ENCODE measurements at places on chromosomes 3 and 15.

- DNase-seq: no peak
These were observed 14.8 kb upstream of the GASK1A start for GRCh38 chr3:42964266-42964665.

DNA sequence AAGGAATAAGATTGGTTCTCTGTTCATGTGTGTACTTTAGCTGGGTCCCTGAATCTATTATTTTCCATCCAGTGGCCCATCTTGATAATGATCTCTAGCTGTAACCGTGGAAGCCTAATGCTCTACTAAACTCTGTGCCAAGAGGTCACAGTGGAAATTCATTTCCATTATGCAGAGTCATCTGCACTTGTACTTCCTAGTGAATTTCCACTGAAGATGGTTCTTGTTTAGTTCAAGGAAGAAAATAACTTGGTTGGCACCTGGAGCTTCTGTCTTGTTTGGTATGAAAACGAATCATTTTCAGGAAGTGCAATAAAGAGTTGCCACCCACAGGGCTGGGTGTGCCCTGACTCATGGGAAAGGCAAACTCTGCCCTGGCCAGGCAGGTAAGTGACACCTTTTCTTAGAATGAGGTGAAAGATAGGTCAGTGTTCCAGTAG lies 10.3 kb downstream of the LPP start:
- peak; percentile 24 for DNase-seq

- DNase-seq: no peak
These were observed 885.3 kb downstream of the SI start for GRCh38 chr3:164192974-164193373.

GRCh38 chr15:45641374-45641781 lies 6.5 kb downstream of the SQOR start:
- no peak for DNase-seq

GRCh38 chr15:95557226-95558046 lies 773.1 kb upstream of the NR2F2 start:
- DNase-seq: no peak

GRCh38 chr3:195163719-195164572 lies 107.0 kb downstream of the XXYLT1 start:
- no peak for DNase-seq

DNA sequence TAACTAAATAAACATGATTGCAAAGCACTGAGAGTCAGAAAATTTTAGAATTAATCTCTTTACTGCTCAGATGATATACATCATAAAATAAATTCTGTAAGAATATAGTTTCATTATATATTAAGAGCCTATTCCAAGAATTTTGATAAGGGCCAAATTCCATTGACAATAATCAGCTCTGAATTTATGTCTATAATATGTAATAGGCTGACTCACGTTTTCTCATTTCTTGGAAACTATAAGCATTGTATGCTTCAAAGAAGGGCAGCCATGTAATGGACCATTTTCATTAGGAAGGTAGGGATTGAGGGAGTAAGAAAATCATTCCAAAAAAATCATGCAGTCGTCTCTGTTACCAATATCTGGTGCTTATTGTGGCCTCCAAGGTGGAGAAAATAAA lies 315.9 kb downstream of the ZIC4 start:
- no peak for DNase-seq

DNA sequence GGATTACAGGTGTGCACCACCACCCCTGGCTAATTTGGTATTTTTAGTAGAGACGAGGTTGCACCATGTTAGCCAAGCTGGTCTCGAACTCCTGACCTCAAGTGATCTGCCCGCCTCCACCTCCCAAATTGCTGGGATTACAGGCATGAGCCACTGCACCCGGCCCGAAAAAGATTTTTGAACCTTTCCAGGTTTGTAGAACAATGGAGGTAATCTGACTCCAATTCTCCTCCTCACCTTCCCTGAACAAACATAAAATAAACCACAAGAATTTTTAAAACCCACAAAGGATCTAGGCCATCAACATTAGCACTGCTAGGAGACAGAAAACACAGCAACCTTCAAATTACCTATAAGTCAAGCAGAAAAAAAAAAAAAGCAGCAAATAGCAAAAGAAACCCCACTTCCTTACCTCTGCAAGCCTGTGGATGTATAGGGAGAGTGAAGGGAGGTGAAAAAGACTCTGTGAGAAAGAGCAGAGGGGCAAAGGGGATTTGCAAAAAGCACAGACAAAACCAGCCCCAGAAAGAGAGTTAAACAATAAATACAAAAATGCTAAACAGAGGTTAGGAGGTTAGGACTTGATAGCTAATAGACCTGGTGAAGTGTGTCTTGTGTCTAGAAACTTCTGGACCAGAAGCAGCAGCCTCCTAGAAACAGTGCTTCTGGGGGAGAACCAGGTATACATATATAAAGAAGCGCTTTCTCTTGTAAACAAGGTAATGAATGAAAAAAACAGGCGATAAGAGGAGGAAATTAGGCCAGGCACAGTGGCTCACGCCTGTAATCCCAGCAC lies 32.1 kb downstream of the TFDP2 start:
- no peak for DNase-seq

DNA sequence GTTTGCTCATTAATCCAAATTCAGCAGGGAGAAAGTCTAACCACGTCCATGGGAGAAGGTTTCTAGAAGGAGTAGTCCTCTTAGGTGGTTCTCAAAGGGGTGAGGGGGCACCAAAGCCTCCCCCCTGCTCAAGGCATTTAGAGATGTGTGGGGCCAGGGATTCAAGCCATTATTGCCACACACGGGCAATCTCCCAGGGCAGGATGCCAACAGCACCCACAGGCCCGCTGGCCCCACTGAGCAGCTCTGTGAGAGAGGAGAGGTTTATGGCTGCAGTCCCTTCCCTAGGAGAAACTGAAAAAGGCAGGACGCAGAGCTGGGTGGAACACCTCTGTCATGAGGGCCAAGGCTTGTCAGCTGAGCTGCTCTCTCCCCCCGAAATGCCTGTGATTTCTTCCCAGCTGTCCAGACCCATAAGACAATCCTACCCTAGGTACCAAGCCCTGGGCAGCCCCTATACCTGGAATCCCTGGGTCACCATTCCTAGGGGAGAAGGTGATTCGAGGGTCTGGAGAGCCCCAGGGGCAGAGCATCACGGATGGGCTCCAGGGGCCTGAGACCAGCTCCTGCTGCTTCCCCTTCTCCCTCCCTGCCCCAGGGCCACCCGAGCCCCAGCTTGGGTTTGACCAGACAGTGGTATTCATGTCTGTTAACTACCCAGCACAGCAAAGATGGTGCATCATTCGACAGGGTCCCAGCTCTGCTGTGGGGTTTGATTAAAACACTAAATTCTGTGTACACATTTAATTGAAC lies 39.0 kb downstream of the WHAMM start:
- no peak for DNase-seq

- DNase-seq: no peak
These were observed 234.1 kb downstream of the STAG1 start for GRCh38 chr3:136518102-136518501.

DNA sequence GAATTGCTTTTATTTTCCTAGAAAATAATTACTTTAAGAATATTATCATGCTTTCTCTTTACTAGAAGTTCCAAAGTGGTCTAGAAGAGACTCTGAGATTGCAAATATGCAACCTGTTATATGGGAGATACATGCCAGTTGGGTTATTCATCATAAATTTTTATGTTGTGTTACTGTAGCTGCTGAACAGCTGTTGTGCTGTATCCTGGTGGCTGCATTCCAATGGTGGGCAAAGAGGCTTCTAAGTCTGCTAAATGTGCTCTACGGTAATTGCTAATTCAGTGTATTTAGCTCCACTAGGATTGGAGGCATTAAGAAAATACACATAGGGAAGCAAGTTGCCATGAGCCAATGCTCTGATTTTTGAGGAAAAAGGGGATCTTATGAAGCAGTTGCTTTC lies 409.0 kb downstream of the TUSC7 start:
- no peak for DNase-seq

GRCh38 chr15:71400294-71400693 lies 285.0 kb downstream of the THSD4 start:
- DNase-seq: no peak

DNA sequence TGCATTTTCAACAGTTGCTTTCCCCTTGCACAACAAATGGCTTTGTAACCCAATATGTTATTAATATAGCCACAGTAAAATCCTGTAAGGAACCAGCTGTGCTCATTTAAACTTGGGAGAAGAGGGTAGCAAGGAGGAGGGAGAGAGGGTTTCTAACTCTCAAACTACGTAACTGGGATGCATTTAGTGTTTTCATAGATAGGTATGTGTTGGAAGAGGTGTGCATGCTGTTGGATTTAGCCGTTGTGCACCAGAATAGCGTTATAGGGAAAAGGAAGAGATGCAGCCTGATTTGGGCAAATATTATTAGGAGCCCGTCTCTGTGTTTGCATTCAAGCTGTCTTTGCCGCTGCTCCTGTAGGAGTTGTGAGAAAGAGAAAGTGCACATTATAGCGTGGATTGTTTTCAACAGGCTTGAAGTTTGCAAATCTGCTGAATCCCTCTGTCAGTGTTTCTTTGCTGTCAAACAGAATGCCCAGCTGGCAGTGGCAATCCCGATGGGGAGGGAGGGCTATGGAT lies 39.4 kb downstream of the ARPP21 start:
- peak; percentile 11 for DNase-seq

DNA sequence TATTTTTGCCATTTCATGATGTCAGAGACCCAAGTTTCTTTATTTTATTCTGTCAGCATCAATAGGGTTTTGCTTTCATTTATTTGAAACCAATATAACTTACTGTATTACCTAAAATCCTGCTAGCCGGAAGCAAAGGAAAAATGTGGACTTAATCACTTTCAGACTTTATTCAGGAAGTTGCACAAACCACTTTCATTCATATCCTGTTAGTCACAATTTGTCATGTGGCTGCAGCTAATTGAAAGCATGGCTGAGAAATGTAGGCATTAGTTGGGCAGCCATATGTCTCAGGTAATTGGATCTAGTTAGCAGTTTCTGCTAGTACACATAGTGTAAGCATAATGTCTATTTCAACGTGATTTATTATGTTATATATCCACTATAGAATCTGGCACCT lies 462.3 kb upstream of the SGO1 start:
- DNase-seq: no peak

- no peak for DNase-seq
These were observed 48.7 kb upstream of the CRTC3 start for GRCh38 chr15:90481023-90481422.

DNA sequence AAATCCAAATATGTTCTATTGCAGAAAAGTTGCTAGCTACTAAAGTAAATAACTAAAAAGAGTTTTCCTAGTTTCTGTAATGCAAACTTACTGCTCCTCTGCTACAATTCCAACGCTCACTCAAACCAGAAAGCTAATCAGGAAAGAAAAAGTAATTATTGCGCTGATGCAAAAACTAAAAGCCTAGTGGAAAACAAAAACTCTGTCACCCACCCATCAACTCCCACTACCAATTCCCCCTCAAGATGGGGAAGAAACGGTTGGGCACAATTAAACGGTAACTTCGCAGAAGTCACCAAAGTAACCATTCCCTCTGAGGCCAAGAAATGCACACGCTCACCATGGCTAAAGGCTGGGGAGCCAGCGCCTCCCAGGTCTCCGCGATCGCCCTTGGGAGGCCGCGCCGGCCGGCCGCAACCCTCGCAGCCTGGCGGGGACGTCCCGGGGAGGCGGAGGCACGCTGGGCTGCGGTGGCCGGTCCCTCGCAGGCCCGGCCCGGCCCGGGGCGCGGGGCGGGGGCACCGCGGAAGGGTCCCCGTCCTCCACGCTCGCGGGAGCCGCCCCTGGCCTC lies 684 bp downstream of the SLTM start:
- peak; percentile 84 for DNase-seq

DNA sequence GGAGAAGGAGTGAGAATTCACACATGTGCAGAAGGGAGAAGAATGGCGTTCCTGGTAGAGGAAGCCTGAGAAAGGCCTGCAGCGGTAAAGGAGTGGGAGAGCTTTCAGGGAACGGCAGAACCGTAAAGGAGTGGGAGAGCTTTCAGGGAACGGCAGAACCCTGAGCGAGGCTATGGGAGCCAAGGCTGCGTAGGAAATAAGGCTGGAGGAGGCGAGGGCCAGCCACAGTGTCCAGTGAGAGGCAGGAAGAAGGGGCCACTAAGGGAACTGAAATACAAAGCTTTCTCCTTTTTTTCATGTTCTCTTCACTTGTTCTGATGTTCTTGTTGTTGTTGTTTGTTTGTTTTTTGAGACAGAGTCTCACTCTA lies 41.6 kb downstream of the GOLGA6L10 start:
- no peak for DNase-seq

GRCh38 chr15:31280831-31281216 lies 45.8 kb upstream of the KLF13 start:
- no peak for DNase-seq

GRCh38 chr3:147394884-147395225 lies 11.5 kb downstream of the ZIC4 start:
- no peak for DNase-seq

DNA sequence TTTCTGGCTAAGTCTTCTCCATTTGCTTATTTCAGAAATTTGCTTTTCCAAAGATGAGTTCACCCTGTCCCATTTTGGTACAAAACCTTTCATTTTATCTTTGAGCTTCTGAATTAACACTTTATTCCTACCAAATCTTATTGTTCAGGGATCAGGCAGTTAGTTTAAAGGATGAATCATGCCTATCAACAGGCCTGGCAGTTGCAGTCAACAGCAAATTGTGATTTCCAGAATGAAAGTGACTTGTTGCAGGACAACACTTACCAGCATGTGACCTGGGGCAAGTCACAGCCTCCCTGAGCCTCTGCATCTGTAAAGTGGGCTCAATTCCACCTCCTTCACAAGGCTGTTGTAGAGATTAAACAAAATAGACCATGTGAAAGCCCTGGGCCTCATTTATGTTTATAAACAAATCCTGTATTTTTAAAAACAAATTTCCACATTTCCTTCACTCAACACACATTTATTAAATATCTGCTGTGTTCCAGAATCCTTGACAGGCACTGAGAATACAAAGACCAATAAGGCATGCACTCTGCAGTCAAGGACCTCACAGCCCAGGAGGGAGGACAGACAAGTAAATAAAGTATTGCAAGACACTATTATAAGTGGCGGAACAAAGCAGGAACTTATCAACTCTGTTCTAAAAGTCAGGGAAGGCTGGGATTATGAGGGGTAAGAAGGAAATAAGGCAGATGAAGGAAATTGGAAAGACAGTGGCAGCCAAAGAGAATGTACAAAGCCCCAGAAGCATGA lies 359.1 kb upstream of the IL12A start:
- peak; percentile 10 for DNase-seq

GRCh38 chr15:34311563-34311962 lies 26.0 kb downstream of the SLC12A6 start:
- DNase-seq: no peak

DNA sequence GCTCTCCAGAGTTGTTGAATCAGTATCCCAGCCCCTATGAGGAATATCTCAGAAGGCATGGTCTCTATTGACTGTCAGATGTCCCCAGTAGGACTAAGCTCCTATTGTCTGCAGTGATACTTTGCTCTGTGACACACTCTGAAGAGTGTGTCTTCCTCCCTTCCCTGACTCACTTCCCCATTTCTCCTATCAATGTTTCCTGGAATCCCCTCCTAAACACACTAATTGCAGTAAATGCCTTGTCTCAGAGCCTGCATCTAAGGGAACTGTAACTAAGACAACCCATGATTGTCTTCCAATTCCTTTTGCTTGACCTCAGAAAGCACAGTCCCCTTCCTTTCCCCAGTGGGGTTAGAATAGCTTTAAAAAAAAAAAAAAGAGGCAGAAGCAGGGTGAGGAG lies 397.3 kb upstream of the PROK2 start:
- no peak for DNase-seq

All from NCI-H1417 (cell line).